ENCODE measurements at places on chromosomes 7 and 10.

DNA sequence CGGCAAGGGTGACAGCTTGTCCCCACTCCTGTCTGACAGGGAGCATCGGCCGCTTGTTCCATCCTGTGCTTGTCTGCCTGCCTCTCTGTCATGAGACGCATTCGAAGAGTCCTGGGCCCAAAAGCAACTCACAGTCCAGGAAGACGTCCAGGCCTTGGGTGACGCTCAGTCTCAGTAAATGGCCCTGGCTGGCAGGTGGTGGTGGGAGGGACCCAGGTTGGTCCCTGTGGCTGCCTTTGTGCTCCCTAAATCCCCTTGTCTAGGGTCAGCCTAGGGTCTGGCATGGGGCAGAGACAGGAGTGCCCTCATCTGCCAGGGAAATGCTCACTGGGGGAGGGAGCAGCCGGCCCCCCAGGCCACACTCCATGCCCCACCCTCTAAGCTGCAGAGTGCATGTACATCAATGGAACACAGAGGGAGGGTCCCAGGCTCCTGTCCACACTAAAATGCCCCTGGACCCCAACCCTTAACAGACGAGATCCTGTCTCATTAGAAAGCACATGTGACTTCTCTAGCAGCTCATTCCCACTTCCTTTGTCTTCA is 295.2 kb upstream of the ZNF32 start:
- DNase-seq: no peak

DNA sequence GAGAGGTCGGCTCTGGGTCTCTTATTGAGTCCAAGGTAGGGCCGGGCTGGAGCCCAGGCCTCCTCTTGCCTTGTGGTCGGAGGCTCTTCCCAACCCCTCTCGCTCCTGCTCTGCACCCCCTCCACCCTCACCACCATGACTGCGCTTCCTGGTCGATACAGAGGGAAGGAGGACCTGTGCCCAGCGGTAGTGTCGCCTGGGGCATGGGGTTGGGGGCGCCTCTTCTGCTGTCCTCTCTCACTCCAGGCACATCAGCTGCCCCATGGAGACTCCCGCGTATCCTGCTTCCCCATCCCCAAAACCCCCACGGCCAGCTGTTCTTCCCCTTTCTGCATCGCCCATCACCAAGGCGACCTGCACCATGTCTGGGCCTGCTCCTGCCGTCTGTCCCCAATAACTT is 44.4 kb downstream of the TMEM270 start:
- no peak for DNase-seq

- DNase-seq: no peak
Observed at GRCh38 chr10:60433684-60434083, 44.0 kb upstream of the ANK3 start.

GRCh38 chr10:30018496-30018895 is 40.9 kb downstream of the JCAD start:
- no peak for DNase-seq

- no peak for DNase-seq
Observed at GRCh38 chr7:155667241-155667829, 22.9 kb downstream of the RBM33 start.

GRCh38 chr10:23522345-23522744 is 83.5 kb downstream of the OTUD1 start:
- no peak for DNase-seq

DNA sequence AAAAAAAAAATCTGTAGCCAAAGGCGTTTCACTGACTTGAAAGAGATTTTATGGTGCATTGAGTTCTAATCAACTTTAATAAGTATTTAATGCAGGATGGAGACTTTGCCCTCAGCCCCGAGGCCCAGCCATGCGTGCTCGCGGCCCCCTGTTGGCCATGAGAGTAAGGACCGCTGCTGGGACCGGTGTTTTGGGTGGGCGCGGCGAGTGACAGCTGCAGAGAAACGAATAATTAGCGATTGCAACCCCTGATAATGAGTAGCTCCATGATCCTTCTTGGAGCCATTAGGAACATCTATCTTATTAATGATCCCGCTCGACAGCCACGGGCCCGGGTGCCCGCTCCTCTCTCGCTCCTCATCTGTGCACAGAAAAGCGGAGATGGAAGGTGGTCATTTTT is 347.4 kb downstream of the RPS24 start:
- DNase-seq: no peak

DNA sequence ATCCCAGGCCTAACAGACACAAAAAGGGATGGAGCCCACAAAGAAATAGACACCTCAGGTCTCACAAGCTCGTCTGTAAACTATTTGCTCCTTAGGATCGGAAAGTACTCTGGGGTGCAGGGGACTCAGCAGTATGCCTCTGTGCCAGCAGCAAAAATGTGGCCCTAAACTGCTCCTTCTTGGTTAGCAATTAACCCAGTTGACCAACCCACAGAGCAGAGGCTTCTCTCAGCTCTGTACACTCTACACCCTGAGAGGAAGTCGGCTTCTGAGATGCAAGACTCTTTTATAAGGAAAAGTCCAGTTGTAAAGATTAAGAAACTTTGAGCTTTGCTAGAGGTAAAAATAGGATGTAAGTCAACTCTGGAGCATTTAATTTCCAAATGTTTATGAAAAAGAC is 156.3 kb upstream of the PRSS58 start:
- no peak for DNase-seq

DNA sequence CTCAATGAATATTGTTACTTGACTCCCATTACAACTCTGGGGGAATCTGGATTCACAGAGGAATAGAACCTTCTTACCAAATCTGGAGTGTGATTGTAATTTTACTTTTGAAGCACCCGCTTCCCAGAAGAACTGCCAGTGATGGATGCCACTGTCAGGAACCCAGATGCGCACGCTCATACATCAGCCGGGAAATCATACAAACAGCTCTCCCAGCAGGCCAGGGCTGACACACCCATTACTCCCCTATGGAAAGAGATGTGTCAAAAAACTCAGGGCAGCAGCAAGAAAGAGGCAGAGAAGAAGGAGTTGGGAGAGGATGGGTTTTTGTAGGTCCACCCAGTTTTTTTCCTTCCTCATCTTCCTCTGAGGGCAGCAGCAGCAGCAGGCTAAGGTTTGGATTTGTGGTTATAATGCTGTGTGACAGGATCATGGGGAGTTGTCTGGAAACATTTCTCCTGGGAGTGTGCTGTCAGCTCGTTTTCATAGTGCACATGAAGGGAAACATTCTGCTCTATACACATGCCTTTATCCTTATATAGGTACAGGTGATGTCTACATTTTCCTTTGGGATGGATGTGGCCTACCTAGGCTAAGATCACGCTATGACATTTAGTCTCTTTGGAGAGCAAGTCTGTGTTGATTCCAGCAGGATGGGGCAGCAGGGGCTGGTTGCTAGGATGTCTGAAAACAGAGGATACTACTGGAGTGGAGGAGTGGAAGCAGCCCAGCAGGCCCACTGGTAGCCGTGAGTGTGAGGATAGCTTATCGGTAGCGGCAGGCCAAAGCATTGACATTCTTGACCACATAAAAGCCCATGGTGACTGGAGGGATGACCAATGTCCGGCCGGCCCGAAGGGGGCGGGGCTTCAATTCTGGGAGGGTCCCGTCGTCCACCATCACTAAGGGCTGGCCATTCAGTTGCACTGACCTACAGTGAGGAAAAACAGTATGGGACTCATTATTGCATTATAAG is 12.4 kb upstream of the HPS1 start:
- no peak for DNase-seq
